Amniotic stem cell (primary cell): ENCODE measurements at places on chromosomes 3 and 15.

DNA sequence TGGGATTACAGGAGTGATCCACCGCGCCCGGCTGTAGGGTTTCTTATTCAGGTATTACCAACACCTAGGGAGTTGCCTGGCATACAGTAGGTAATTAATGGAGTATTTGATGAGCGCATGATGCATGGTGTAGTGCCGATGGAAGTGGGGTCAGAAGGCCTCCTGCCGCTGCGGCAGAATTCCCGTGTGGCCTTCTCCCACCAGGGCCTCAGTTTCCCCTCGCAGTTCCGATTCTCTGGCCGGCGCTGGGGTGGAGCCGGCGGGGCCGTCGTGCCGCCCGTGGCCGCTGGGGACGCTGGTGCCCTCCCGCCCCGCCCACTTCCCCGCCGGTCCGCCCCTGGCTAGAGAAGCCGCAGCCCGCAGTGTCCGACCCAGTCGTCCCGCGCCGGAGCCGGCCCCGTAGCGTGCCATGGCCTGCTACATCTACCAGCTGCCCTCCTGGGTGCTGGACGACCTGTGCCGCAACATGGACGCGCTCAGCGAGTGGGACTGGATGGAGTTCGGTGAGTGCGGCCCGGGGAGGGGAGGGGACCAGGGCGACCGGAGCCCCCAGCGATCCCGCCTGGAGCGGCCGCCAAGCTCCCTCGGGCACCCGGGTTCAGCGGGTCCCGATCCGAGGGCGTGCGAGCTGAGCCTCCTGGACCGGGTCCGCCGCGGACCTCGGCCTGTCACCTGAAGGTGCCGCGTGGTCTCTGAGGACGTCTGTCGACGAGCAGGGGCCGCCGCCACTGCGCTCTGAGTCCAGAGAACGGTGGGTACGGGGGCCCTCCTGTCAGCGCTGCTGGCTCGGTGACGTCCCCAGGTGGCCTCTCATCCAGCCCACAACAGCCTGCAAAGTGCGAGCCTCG lies at the start of gene IRAK2:
IRAK2 (plus strand) TSS at position 374 of the 848 bp plus-strand sequence; CDS start at position 410, 36 bp downstream.
- peak; percentile 57 for DNase-seq

DNA sequence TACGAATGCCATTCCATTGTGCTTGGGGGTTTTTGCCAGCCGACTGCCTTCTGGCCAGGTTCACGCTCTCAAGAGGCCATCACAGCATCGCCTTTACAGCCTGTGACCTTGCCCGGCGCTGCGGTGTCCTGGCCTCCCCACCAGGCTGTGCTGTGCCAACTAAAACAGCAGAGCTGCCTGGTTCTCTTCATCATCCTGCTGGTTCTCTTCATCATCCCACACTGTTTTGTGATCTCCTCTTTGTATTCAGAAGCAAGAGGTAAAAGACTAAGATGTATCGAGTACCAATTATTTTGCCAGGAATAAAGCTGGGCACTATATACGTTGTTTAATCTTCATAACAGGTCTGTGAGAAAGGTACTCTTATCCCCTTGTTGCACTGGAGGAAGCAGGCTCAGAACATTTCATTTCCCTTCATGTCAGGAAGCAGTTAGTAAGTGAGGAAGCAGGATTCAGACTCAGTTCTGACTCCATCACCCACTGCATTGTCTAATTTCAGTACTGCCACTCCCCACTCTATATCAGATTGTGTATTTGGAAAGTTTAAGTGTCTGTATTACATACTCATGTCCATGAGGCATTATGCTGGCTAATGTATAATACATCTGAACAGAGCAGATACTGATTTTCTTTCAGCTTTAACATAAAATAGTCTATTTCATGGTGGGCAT lies 92.7 kb downstream of the LRRC28 start:
- DNase-seq = no peak

GRCh38 chr15:74782259-74783071 lies 585 bp downstream of the CSK start:
- DNase-seq = no peak

DNA sequence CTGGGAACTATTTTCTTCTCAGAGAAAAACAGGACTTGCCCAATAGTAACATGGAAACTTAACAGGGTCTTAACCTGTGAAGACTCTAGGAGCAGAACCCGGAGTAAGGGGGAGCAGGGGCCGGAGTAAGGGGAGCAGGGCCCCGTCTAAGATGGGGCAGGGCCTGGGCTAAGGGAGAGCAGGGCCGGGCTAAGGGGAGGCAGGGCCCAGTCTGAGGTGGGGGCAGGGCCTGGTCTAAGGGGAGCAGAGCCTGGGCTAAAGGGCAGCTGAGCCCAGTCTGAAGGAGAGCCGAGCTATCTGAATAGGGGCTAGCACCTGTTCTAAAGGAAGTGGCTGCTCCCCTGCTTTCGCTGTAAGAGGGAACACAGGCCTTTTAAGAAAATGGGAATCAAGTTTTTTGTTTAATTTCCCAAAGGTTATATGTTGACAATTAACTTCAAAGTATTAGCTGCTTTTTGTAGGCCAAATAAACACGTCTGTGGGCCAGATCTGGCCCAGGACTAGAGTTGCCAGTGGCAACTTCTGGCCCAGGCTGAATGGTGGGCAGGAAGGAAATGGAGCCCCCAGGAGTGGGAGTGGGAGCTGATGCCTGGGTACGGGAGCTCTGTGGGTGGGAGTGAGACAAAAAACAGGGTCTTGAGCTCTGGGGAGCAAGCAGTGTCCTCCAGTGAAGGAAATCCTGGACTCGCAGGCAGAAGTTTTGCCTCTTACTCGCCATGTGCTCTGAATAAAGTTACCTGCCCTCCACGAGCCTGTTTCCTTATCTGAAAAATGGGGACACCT lies 32.5 kb downstream of the CSPG4 start:
- no peak for DNase-seq

GRCh38 chr3:113719294-113719693 lies 22.9 kb upstream of the USF3 start:
- no peak for DNase-seq

DNA sequence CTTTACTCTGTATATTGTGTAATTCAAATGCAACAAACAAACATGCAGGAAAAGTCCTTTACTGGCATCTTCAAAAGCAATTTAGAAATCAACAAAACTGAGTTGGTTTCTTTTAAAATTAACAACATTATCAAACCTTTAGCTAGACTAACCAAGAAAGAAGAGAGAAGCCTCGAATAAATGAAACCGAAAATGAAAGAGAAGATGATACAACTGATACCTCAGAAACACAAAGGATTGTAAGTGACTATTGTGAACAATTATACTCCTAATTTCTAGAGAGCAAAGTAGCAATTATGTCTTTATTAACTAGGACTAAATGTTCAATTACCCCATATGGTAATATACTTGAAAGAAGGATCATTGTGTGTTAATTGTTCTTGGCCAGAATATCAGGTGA lies 49.2 kb upstream of the P3H2 start:
- no peak for DNase-seq
